ENCODE measurements at places on chromosomes 3 and 15.

DNA sequence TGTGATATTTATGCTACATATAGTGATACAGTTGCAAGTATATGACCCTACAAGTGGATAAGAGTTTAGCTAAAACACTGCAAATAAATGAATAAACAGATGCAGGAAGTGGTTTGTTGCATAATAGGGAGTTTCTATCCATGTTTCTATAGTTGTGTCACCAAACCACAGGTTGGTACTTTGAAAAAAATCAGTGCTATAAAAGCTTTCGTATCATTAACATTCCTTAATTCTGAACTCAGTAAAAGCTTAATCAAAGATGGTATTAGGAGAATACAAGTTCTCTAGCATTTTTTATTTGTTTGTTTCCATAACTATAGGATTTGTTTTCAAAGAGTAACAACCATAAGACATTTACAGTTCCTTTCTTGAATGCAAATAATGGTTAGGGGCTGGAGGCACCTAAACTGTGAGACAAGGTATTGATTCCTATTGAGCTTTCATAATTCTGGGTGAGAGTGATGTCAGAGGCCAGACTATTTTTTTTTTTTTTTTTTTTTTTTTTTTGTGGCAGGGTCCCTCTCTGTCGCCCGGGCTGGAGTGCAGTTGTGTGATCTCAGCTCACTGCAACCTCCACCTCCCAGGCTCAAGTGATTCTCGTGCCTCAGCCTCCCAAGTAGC, 29.6 kb downstream of the CPOX start:
- peak; percentile 9 for DNase-seq

DNA sequence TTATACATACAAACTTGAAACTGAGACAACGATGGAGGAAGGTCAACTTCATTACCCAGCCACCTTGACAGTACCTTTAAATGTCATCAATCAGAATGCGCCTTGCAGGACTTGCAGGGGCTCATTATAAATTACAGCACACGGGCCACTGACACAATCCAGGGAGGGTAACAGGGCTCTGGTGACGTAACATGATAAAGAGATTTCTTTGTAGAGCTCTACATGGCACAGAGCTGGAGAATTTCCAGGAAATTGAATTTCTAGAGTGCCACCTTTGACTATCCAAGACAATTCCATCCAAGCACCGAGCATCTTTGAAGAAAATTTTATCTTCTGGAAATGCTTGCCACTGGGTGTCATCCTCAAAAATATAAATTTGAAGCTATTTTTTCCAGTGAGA, 486.0 kb downstream of the FOXP1 start:
- no peak for DNase-seq

DNA sequence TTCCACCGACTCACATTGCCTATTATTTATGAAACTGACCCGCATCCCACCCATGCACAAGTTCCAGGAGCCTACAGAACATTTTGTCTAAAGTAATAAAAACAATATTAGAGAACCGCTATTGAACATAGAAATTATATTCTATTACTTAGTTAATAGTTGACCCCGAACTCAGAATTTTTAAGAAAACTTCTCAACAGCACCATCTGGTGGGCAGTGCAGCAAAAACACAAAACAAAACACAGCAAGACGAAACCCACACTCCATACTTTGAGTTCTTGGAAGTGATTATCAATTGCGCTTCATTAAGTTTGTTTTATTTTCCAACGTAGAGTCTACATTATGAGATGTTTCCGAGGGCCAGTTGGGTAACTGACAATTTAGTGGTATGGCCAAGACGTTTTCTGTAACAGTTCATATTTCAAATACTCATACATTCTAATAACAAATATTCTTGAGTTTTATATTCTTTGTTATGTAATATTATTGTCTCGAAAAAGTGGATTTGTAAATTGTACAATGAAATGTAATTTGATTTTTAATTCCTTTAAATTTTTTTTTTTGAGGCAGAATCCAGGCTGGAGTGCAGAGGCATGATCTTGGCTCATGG, 24.0 kb upstream of the C3orf70 start:
- no peak for DNase-seq

- DNase-seq = no peak
Measured at GRCh38 chr15:45855210-45855906, 220.5 kb downstream of the SQOR start.

DNA sequence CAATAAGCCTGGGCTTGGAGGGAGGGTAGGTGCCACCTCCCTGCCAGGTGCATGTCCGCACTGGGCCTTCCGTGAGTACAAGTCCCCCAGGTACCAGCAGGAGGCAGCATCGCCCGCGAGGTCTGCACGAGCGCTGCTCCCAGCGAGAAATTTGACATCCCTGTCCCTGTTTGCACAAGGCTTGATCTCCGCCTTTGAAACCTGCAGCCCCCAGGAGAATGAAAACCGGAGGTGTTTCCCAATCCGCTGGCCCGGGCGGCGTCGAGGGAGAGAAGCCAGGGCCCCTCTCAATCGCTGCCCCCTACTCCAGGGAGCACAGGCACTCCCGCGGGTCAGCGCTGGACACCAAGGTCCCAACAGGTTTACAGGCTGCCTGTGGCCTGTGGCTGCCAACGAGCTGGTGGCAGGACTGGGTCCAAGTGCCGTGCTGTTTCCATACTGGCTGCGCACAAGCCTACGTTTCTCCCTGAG, 961 bp downstream of the HAPLN3 start:
- DNase-seq = no peak

DNA sequence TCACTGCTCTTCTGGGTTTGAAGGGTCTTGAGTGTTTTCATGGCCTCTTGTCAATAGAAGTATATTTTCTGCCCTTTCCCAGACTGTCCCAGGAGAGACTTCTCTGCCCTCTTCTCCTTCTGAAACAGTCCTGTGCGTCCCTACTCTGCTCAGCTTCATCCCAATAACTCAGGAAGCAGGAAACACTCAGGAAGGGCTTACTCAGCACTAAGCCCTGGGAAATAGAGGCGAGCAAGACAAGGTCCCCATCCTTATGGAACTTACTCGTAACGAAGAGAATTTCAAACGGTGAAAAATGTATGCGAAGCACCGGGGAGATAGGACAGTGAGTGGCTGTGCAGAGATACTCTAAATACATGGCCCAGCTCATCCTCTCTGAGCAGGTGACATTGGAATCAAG, 52.8 kb upstream of the TFRC start:
- DNase-seq = no peak

DNA sequence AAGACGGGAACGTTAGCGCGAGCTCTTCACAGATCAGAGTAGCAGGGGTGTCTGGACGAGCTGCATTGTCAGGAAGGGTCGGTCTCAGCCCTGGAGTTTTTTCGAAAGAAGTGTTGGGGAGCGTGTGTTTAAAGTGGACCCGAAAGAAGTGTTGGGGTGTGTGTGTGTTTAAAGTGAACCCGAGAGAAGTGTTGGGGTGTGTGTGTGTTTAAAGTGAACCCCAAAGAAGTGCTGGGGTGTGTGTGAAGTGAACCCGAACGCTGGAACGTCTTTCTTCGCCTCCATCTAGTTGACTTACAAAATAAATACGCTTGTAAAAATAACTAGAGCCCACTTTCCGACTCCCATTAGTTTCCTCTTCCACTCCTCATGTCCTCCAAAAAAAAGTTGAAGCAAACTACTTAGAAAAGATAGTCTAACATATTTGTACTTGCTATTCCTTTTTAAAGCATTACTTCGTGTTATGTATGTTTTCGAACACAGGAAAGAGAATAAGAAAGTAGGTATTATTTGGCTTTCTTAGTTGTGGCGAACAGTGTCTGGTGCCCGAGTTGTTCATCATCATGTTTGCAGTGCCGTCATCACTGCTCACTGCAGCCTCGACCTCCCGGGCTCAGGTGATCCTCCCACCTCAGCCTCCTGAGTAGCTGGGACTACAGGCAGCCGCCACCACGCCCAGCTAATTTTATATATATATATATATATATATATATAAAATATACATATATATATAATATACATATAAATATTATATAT, 1.0 kb downstream of the LRCH3 start:
- DNase-seq = peak; percentile 10

- no peak for DNase-seq
Measured at GRCh38 chr15:85910834-85911233, 116.1 kb upstream of the KLHL25 start.

DNA sequence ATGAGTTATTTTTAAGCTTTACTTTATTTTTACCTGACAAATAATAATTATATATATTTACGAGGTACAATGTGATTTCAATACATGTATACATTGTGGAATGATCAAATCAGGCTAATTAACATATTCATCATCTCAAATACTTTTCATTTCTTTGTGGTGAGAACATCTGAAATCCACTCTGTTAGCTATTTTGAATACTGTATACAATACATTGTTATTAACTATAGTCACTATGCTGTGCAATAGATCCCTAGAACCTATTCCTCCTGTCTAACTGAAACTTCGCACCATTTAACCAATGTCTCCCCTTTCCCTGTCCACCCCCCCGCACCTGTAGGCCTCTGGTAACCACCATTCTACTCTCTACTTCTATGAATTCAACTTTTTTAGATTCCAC, 7.9 kb upstream of the SPPL2A start:
- no peak for DNase-seq

DNA sequence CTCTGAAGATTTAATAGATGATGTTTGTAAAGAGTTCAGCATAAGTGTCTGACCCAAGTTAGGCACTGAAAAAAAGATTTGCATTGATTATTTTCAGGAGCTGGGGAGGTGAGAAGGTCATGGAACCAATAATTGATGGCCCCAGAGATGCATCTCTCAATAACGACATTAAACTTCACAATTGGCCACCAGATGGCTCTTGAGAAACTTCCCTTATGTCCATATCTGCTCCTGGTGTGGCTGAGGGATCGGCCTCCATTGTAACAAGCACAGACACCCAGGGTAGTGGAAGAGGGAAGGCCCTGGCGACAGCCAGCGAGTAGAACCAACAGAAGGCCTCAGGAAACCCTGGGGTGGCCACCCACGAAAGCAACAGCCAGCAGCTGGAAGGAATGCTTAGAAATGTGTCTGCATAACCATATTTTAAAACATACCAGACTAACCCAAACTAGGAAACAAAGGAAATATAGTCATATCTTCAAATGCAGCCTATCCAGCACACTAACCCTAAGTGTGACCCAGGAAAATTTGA, 536.7 kb downstream of the SOX2 start:
- DNase-seq = no peak

GRCh38 chr3:51975852-51976549, 1.1 kb downstream of the ABHD14A start:
- peak; percentile 58 for DNase-seq

DNA sequence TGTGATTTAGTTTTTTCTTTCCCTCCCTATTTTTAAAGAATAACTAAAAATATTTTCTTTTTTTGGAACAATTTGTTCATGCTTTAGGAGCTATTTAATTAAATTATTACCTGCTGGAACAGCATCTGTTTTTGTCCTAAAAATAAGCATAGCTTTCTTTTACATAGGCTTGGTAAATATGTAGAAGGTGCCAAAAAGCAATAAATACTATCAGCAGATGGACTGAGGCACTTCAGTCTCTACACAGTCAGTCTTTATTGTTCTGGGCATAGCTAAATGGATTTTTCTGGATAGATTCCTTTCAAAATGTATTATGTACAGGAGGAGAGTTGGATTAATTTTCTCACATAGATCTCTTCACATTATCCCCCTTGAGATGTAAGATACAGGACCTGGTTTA, 223.5 kb downstream of the NAALADL2 start:
- DNase-seq = no peak

DNA sequence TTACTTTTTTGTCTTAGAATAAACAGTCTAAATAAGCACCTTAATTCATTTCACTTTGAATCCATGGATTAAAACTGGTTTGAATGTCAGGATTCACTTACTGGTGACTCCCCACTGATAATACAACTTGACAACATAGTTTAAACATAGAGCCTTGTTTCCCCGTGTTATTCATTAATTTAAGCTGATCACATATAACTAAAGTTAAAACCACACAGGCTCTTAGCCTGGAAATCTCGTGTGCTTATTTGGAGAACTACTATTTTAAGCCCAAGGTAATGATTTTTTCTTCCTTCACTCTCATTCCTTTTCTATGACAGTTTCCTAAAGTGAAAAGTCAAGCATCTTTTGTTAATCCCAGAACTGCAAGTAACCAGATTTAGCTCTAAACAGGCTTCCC, 64.2 kb downstream of the HACD2 start:
- DNase-seq = no peak

- peak; percentile 39 for DNase-seq
Measured at GRCh38 chr15:29266052-29266582, 3.5 kb downstream of the NSMCE3 start.

DNA sequence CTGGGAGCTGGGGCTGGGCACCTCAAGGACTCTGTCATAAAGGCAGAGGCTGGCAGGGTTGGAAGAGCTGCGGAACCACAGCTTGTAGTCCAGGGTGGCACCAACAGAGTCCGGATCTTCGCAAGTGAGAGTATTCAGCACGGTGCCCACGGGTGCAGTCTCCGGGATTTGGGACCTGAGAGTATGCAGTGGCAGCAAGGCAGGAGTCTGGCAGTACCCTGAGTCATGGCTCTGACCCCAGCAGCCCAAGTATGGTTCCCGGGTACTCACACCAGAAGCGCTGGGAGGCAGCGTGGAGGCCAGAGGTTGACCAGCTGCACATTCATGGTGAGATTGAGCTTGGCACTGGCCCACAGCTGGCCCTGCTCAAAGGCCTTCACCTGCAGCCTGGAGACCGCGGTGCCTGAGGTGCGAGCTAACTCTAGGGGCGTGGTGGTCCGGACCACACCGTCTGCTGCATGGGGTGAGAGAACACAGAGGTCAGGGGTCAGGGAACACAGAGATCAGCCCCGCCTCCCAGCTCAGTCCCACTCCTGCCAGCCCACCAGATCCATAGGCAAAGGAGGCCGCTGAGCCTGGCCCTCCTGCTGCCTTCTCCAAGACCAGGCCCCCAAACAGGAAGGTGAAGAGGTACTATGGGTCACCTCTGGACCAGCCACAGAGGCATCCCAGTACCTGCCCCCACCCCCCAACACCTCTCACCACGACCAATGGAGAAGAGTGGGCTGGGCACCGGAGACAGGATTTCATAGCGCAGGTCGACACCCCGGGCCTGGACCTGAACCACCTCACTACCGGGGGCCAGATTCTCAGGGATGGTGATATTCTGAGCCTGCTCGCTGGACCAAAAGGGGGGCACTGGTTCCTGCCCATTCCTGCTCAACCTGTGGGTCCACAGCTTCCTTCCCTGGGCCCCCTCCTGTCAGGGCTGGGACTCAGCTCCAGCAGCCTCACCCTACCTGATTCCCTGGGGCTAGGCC, 4.5 kb downstream of the CDHR4 start:
- no peak for DNase-seq

DNA sequence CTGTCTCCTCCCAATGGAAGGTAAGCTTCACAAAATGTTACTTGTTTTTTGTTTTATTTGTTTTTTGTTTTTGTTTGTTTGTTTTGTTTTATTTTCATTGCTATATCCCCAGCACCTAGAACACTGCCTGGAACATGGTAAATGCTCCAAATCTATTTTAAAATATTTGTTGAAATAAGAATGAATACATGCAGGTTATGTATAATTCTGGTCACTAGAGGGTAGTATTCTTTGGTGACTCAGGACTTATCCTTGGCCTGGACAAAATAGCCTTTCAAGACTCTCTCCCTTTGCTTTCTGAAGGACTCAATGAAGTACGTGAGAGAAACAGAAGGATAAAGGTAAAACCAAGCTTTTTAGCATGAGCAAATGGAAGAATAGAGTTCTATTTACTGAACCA, 46.9 kb upstream of the PPP2R3A start:
- peak; percentile 55 for DNase-seq
